ENCODE measurements at places on chromosomes 2 and 18. TPM values are rescaled to one million over a fixed set of nuclear protein-coding genes. Genes with fewer than 3 reads are reported as not detected.
A peak's percentile ranks its signal among the peaks of the same experiment; 100 is the strongest.

DNA sequence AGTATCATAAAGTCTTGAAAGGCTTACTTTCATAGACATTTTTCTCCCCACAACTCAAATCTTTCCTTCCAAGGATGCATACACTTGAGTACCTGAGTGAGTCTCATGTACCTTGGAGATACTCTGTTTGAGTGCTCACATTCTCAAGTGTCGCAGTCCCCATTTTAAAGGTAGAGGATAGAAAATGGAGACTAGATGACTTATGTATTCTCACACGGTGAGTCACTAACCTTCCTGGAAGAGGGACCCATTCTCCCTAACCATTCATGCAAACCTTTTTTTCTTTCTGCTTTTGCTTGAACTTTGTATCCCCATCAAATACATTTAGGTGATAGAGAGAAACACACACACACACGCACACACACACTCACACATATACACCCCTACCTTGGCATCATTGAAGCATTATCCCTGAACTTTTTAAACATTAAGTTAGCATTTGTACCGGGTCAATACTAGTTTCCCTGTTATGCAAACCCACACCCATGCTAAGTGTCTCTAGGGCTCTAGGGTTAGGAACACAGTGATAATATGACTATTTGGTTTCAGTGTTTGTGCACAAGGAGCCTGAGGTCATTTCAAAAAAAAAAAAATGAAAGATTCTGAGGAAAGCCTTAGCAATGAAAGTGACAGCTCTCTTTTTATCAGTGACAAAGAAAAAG is 236.2 kb downstream of the IKZF2 start:
- DNase-seq, result no peak

GRCh38 chr2:145184741-145185651 is 665.1 kb upstream of the ZEB2 start:
- DNase-seq, result no peak

DNA sequence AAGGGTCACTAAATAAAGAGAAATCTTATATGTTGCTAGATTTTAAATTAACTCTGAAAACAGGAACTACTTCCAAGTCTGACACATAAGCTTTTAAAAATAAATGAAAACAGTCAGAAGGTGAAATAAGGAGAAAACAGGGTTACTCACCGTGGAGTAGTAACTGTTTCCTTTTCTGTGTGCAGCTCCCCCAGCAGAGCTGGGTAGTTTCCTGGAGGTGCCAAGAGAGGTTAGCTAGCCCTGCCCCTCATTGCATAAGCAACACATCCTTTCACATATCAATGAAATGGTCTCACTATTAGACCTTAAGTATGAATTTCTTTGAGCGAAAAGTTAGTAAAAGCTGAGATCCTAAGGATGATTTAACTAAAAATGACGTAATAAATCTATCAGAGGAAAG is 54.0 kb upstream of the GPR75 start:
- peak; percentile 81 for DNase-seq

DNA sequence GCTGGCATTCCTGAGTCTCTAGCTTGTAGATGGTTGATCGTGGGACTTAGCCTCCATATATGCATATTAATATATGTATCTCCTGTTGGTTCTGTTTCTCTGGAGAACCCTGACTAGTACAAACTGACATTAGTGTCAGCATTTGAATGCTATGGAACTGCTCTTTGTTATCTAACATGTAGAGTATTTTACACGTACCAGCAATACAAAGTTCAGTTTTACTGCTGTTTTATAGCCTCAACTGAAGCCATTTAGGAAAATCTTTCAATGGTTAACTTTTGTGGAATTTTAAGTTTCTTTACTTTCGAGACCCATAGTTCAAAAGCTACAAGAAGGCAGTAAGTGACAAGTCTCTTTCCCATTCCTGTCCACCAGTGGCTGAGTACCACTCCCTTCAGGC is 418.4 kb downstream of the NUP35 start:
- DNase-seq, result no peak

The RIT2 gene
- total RNA-seq, result not detected

The PLGLB2 gene
- total RNA-seq, result 0.65 TPM

GRCh38 chr2:1744151-1744445 is 217 bp downstream of the PXDN start:
- no peak for DNase-seq

The TLX2 gene
- not detected for total RNA-seq

The PJVK gene
- 0.42 TPM for total RNA-seq

The SERPINB12 gene
- total RNA-seq, result not detected

GRCh38 chr18:73715210-73715670 is 432.4 kb downstream of the FBXO15 start:
- no peak for DNase-seq

The RNU2-63P gene
- total RNA-seq, result not detected
